GM12878 (cell line): ENCODE measurements at places on chromosomes 2 and 18. TPM values are rescaled to one million over a fixed set of nuclear protein-coding genes. Genes with fewer than 3 reads are reported as not detected.

DLX1 gene
- not detected in 2 replicates for total RNA-seq

EHBP1 gene
- 22.4 and 25.1 TPM in 2 replicates for total RNA-seq

GRCh38 chr2:9653485-9654271 lies 22.9 kb upstream of the YWHAQ start:
- no peaks in the 10 kb centered on the region for H3K27me3 ChIP-seq
- no peak overlapping the region for H3K27ac ChIP-seq
- no peak overlapping the region for H3K4me3 ChIP-seq
- peaks cover 43% of the 10 kb centered on the region for H3K4me1 ChIP-seq
- H3K36me3 ChIP-seq, result no peaks in the 10 kb centered on the region
- no peak for DNase-seq

ARHGAP28 gene
- not detected in 2 replicates for total RNA-seq

DNAJC10 gene
- 56.7 and 61.7 TPM in 2 replicates for total RNA-seq

- H3K4me1 ChIP-seq, result no peaks in the 10 kb centered on the region
- no peak overlapping the region for H3K4me3 ChIP-seq
- no peaks in the 10 kb centered on the region for H3K36me3 ChIP-seq
- H3K27me3 ChIP-seq, result no peaks in the 10 kb centered on the region
- DNase-seq, result no peak
- no peak overlapping the region for H3K27ac ChIP-seq
Observed at GRCh38 chr2:81495556-81495955, 1191.0 kb upstream of the LRRTM1 start.

DNA sequence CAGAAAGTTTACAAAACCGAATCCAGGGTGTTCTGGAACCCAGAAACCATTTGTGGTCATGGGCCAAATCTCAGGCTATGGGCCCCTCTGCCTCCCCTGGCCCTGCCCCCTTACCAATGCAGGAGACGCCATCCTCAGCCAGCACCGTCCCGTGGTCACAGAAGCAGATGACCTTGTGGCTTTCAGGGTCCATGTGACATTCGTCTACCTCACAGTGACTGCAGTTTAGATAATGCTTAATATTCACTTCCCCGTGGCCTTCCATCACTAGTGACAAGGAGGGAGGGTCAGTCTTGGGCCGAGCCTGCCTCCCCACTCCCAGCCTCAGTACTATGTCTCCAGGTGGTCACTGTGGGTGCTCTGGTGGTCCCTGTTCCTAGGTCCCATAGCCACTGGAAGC lies 111.6 kb downstream of the CLIP4 start:
- DNase-seq, result no peak
- no peak overlapping the region for H3K27ac ChIP-seq
- no peaks in the 10 kb centered on the region for H3K27me3 ChIP-seq
- H3K4me1 ChIP-seq, result no peaks in the 10 kb centered on the region
